Activated effector memory CD4-positive, alpha-beta T cell treated with anti-CD3 and anti-CD28 coated beads, Interleukin-2, amount 50 U/mL, for 16 hours (primary cell): ENCODE measurements at places on chromosomes 2 and 18.

DNA sequence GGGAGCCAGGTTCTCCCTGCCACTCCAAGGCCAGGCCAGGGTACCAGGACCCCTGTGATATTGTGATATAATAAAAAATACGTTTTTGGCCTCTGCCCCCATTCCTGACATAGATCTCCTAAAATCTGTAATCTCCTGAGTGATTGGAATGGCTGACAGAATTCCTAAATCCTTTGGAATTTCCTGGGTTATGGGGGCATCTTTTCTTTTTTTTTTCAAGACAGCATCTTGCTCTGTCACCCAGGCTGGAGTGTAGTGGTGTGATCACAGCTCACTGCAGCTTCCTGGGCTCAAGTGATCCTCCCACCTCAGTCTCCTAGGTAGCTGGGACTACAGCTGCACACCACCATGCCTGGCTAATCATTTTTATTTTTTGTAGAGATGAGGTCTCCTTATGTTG, 26.2 kb upstream of the TUBB6 start:
- DNase-seq, result no peak

DNA sequence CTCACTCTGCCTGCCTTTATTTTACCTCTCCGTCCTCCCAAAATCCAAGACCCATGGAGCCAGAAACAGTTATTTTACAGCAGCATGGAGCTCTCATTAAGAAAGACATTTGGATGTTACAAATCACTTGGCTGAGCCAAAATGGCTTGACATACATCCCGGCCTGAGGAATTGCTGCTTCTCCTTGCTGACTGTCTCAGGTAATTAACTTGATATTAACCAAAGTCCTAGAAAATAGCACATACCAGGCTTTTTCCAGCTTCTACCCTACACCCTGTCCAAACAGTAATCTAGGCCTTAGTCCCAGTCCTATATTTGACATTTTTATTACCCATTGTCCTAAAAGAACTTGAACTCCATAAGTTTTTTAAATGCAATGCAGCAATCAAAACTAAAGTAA, 205.0 kb downstream of the TMX3 start:
- no peak for DNase-seq

DNA sequence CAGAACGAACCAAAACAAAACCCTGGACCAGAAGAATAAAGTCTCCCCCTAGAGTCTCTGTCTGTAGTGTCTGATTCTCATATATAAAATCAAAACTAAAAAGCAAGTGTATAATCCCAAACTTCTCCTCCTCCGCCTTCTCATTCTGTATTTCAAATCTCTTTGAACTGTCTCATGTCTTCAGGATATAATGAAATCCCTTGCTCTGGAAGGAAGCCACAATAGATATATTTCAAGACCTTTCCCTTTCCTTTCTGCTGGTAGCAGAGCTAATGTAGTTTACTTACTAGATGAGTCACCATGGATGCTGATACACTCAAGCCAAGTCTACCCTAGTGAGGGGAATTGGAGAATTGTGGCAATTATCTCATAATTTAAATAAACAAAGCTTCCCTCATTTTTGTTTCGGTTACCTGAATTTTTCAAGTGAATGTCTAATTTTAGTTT, 33.5 kb upstream of the CCDC93 start:
- no peak for DNase-seq

GRCh38 chr2:181364492-181365170, 92.6 kb upstream of the ITGA4 start:
- DNase-seq, result no peak
